ENCODE measurements at places on chromosomes 2 and 18. TPM values are rescaled to one million over a fixed set of nuclear protein-coding genes. Genes with fewer than 3 reads are reported as not detected.

GRCh38 chr2:78967294-78967693 lies 58.2 kb upstream of the REG3G start:
- no peaks in the 10 kb centered on the region for H3K4me1 ChIP-seq
- H3K4me3 ChIP-seq: no peak overlapping the region
- no peaks in the 10 kb centered on the region for H3K27me3 ChIP-seq
- no peaks in the 10 kb centered on the region for H3K36me3 ChIP-seq

Gene CHRNG
- total RNA-seq: not detected

DNA sequence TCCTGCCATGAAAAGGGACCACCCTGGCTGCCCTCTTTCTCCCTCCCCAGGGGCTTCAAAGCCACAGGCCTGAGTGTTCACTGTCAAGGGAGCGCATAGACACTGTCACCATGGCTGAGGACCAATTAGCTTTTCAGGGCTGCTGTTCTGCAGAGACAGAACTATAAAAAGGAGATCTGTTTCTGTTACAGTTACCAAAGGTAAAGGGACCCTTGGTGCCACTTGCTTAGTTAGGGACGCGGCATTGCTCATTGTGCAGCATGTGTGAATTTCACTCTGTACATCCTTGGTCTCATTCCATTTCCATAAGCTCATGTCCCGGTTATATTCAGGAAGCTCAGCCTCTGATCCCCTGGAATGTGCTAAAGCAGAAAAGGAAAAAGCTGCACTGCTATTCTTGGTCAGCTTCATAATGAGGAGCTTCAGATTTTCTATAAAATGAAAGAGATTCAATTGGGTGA lies 55.5 kb upstream of the RNF152 start:
- H3K27me3 ChIP-seq: no peaks in the 10 kb centered on the region
- H3K27ac ChIP-seq: no peak overlapping the region
- no peaks in the 10 kb centered on the region for H3K4me1 ChIP-seq
- H3K36me3 ChIP-seq: no peaks in the 10 kb centered on the region
- DNase-seq: no peak
- H3K4me3 ChIP-seq: no peak overlapping the region

DNA sequence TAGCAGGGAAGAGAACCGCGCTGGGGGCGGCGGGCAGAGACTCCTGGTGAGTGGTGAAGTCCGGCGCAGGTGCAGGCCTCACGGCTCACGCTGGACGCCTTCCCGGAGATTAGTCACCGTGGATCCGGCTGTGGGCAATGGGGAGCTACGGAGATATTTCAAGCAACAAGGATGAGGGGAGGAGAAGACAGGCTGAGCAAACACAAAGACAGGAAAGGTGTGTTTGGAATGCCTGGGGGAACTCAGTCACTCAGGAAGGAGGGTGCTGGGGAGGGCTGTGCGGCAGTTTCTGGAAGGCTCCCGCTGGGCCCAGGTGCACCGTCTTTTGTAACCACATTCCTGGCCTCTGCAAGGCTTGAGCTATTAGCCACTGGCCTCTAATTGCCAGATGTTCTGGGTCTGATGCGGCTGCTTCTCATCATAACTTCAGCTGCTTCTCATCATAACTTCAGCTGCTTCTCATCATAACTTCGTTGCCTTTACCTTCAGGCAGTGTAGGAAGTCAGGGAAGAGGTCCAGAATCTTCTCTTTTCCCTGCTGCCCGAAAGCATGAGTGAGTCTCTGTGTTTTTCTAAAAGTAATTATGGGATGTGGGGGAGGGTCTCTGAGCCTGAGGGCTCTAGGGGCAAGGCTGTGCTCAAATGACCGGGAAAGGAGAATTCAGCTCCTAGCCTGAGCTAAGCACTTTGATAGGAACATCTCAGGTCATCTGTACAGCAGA lies 118.9 kb downstream of the PXDN start:
- no peak overlapping the region for H3K4me3 ChIP-seq
- H3K4me1 ChIP-seq: no peaks in the 10 kb centered on the region
- peak overlapping the region; percentile 42 for H3K27ac ChIP-seq
- H3K36me3 ChIP-seq: no peaks in the 10 kb centered on the region

- H3K27me3 ChIP-seq: no peaks in the 10 kb centered on the region
- no peak overlapping the region for H3K4me3 ChIP-seq
- no peaks in the 10 kb centered on the region for H3K4me1 ChIP-seq
- no peak overlapping the region for H3K27ac ChIP-seq
- H3K36me3 ChIP-seq: no peaks in the 10 kb centered on the region
- DNase-seq: no peak
These were observed 168.3 kb downstream of the OTX1 start for GRCh38 chr2:63218800-63219526.

Gene NAT8
- not detected for total RNA-seq

DNA sequence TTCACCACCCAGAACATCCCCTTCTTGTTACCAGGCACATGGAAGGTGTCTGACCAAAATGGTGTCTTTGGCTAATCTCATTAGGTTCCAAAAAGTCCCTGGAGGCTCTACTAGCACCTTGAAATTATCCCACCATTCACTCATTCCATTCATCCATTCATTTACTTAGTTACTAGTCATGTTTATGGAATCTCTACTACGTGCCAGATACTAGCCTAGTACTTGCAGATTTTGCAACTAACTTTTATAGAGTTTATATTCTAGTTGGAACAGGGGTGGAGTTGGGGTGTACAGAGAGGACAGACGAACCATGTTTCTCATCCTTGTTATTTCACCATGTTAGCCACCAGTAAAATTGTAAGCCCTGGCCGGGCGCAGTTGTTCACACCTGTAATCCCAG lies 4.0 kb upstream of the NOP58 start:
- no peaks in the 10 kb centered on the region for H3K36me3 ChIP-seq
- no peak overlapping the region for H3K4me3 ChIP-seq
- no peaks in the 10 kb centered on the region for H3K4me1 ChIP-seq
- DNase-seq: no peak
- no peak overlapping the region for H3K27ac ChIP-seq

- peaks cover 4% of the 10 kb centered on the region for H3K4me1 ChIP-seq
- DNase-seq: no peak
- H3K4me3 ChIP-seq: no peak overlapping the region
- no peaks in the 10 kb centered on the region for H3K27me3 ChIP-seq
These were observed 1807.0 kb downstream of the SUCLG1 start for GRCh38 chr2:82652117-82652516.

GRCh38 chr2:195356920-195357440 lies 300.0 kb upstream of the SLC39A10 start:
- no peak overlapping the region for H3K27ac ChIP-seq
- H3K36me3 ChIP-seq: no peaks in the 10 kb centered on the region
- no peaks in the 10 kb centered on the region for H3K4me1 ChIP-seq
- DNase-seq: no peak
- H3K4me3 ChIP-seq: no peak overlapping the region

Gene MOCOS
- 5.4 TPM for total RNA-seq

Gene COLEC11
- not detected for total RNA-seq

DNA sequence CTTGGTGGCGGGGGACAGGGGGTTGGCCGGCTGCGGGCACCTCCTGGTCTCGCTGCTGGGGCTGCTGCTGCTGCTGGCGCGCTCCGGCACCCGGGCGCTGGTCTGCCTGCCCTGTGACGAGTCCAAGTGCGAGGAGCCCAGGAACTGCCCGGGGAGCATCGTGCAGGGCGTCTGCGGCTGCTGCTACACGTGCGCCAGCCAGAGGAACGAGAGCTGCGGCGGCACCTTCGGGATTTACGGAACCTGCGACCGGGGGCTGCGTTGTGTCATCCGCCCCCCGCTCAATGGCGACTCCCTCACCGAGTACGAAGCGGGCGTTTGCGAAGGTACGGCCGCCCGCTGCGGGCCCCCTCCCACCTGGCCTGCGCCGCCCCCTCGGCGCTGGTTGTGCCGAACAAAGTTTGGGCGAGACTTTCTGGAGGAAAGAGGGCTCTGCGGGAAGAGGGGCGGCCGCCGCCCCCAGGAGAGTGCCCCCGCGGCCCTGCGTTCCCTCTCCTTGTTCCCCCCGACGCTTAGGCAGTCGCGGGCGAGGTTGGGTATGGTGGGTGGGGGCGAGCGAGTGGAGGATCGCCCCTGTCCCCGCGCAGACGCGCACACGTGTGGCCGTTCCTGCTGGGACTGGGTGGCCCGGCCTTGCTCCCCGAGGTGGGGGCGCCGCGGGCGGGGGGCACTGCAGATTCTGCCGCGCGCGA lies 866 bp downstream of the CRIM1 start:
- peak; percentile 51 for DNase-seq
- no peaks in the 10 kb centered on the region for H3K36me3 ChIP-seq
- H3K4me3 ChIP-seq: peak overlapping the region; percentile 91
- H3K27me3 ChIP-seq: no peaks in the 10 kb centered on the region
- peaks cover 15% of the 10 kb centered on the region for H3K4me1 ChIP-seq

GRCh38 chr2:18436503-18437005 lies 123.9 kb downstream of the RDH14 start:
- DNase-seq: no peak
- H3K4me1 ChIP-seq: no peaks in the 10 kb centered on the region
- H3K36me3 ChIP-seq: no peaks in the 10 kb centered on the region
- H3K4me3 ChIP-seq: no peak overlapping the region
- no peaks in the 10 kb centered on the region for H3K27me3 ChIP-seq
- H3K27ac ChIP-seq: no peak overlapping the region

DNA sequence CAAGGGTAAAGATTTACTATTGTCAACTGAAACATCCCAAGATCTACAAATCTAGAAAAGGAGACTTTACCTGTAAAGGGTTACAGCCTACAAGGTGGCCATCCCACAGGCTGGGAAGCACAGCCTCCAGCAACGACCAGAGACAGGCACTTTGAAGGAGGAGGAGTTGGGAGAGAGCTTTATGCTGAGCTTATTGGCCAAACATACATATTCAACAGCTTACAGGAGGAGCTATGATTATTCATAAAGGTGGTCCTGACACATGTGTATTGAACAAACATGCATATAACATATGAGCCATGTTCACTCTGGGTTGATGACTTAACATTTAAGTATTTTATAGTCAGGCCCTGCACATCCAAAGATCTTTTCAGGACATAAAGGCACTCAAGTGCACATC lies 11.1 kb upstream of the ABCA12 start:
- H3K27me3 ChIP-seq: no peaks in the 10 kb centered on the region
- no peak overlapping the region for H3K27ac ChIP-seq
- no peak for DNase-seq

Gene BBS5
- total RNA-seq: 3.3 TPM

DNA sequence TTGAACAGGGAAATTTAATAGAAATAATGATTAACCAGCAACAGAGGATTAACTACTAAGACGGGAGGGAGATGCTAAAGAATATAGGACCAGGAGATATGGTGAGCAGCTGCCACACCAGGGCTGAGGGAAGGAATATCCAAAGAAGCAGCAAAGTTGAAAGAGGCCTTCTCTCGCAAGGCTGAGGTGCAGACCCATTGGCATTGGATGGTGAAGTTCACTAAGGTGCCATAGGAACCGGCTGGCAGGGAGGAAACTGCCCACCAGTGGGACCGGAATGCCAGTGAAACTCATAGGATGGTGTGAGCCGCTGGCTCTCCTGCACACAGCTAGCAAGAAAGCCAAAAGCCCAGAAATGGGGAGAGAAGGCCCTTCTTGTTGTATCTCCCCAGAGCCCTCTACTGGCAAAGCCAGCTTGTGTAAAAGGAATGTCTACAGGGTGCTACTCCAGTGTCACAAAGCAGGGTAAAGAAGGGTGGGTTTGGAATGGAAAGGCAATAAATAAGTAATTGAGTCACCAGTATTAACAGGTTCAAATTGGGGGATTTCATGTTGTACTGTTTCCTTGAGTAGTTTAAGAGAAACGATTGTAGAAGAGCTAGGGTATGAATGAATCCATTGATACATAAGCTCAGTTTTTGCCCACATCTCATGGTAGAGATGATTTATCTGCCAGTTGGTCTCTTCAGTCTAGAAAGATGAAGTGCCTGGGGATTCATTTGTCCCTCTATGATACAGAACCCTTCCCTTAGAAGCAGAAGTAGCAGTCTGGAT lies 36.0 kb downstream of the FARP2 start:
- H3K27ac ChIP-seq: no peak overlapping the region
- H3K4me3 ChIP-seq: no peak overlapping the region
- no peaks in the 10 kb centered on the region for H3K36me3 ChIP-seq
- H3K27me3 ChIP-seq: no peaks in the 10 kb centered on the region

Gene ELOA2
- not detected for total RNA-seq

Gene CAPN13
- 42.6 TPM for total RNA-seq

Gene KIF1A
- 2.7 TPM for total RNA-seq

Gene WNT10A
- total RNA-seq: 1.6 TPM

DNA sequence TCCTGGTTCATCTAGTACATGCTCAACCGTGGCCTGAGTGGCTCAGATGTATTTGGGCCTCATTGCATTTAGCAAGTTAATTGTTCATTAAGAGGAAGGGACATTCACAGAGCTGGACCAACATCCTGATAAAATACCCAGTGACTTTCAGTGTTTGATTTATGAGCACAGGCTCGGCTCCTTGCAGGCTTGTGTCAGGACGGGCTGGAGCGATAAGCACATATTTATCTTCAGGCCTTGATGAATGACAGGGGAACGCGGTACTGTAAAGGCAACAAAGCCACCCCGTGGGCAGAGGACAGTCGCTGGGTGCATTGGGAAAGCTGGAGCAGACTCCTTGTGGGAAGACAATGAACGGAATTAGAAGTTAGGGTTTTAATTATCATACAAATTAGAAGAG lies 548.6 kb upstream of the HS6ST1 start:
- no peak for DNase-seq
- no peaks in the 10 kb centered on the region for H3K27me3 ChIP-seq
- no peaks in the 10 kb centered on the region for H3K4me1 ChIP-seq
- H3K36me3 ChIP-seq: no peaks in the 10 kb centered on the region
- H3K27ac ChIP-seq: no peak overlapping the region

DNA sequence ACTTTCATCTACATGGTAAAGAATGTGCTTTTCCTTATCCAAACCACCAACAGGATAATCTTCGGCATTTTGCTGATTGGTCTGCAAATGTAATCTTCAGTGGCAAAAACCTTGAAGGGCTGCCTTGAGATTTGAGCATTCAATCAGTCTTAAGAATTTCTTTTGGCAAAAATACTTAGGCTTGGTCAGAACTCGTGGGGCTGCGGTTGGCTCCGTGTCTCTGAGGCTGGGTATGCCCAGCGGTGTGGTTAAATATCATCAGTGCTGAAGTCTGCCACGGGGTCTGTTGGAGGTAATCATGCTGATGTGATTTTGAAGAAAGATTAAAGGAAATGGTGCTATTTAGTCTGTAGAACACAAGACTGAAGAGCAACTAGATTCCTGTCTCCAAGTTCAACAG lies 262.6 kb downstream of the EN1 start:
- no peak for DNase-seq
- no peaks in the 10 kb centered on the region for H3K36me3 ChIP-seq
- H3K27me3 ChIP-seq: no peaks in the 10 kb centered on the region
- no peak overlapping the region for H3K4me3 ChIP-seq
- no peak overlapping the region for H3K27ac ChIP-seq
- H3K4me1 ChIP-seq: no peaks in the 10 kb centered on the region

Gene DLX2
- total RNA-seq: not detected

DNA sequence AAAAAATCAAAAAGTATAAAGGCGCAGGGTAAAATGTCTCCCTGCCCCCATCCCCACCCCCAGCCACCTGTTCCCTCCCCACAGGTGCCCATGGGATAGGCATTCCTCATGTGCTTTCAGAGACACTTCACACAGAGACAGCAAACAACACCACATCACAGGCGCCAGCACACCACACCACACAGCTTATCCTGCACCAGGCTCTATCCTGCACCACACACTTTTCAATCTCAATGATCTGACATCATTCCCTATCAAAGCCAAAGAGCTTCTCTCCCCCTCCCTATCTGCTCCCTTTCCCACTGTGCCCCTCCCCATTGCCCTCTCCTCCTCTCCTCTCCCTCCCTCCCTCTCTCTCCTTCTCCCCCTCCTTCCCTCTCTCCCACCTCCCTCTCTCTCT lies 15.5 kb downstream of the FAM178B start:
- no peak overlapping the region for H3K4me3 ChIP-seq
- no peak overlapping the region for H3K27ac ChIP-seq
- H3K36me3 ChIP-seq: no peaks in the 10 kb centered on the region

- H3K4me1 ChIP-seq: no peaks in the 10 kb centered on the region
- H3K27ac ChIP-seq: no peak overlapping the region
- no peaks in the 10 kb centered on the region for H3K36me3 ChIP-seq
- no peak for DNase-seq
- H3K4me3 ChIP-seq: no peak overlapping the region
These were observed 110.5 kb downstream of the TSN start for GRCh38 chr2:121865914-121866313.

Data from transverse colon (tissue), 4 donors.